Vagina (tissue), 2 donors: ENCODE measurements at places on chromosomes 11 and 22.

- DNase-seq: no peak
Observed at GRCh38 chr11:65639623-65640482, 2.0 kb downstream of the SIPA1 start.

GRCh38 chr22:50403701-50404101 lies 60.6 kb downstream of the PPP6R2 start:
- no peak for DNase-seq

DNA sequence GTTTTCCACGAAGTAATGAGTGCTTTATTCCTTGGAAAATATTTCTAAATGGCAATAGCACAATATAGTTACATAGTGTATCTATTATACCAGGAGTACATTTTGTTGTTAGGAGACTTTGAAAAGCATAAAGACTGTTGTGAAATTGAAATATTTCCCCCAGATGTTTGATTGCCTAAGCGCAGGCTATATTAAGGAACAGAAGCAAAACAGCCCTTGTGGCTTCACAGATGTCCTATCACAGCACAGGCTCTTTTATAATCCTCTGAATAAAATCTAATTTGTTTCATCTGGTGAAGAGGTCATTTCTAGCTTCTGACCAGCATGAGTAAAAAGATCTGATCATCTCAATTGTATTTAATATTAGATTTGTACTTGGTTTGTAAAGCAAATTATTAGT lies 48.2 kb downstream of the BSX start:
- no peak for DNase-seq

GRCh38 chr11:56783448-56784041 lies 35.0 kb upstream of the OR9G4 start:
- DNase-seq: no peak

DNA sequence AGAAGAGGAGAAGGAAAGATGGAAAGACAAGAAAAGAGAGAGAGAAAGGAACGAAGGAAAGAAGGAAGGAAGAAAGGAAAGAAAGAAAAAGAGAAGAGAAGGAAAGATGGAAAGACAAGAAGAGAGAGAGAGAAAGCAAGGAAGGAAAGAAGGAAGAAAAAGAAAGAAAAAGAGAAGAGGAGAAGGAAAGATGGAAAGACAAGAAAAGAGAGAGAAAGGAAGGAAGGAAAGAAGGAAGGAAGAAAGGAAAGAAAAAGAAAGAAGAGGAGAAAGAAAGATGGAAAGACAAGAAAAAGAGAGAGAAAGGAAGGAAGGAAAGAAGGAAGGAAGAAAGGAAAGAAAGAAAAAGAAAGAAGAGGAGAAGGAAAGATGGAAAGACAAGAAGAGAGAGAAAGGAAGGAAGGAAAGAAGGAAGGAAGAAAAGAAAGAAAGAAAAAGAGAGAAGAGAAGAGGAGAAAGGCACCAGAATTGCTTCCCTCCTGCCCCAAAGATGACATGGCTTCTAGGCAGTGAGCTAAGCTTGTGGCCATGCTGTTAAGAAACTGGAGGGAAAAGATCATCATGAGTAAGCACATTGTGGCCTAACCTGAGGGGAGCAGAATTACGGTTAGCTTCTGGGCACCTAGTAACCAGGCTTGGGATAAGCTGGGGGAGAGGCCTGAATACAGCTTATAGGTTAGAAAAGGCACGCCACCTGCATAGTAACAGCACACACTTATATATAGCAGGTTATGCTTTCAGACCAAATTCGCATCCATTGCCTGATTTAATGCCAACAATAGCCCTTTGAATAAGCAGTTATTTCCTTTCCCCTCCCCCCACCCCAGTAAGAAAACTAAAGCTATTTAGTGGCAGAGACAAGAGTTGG lies 2.3 kb upstream of the ST3GAL4 start:
- no peak for DNase-seq

DNA sequence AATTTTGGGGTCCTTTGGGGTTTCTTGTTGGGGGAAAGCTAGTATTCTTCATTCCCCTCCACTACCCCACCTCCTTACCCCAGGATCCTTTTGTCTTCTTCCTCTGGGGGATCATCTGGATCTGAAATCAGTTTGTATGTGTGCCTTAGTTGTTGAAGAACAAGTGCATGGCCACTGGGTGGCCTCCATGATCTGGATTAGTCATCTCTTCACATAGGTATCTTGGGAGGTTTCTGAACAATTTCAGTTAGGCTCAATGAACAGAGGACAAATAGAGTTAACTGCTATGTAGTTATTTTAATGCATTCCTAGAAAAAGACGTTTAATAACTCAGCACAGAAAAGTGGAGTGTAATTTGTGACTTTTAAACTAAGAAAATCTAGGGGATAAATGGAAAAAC lies 7.1 kb upstream of the VWA5A start:
- no peak for DNase-seq

- DNase-seq: no peak
Observed at GRCh38 chr22:35021161-35021560, 44.8 kb upstream of the ISX start.

- no peak for DNase-seq
Observed at GRCh38 chr11:75931124-75931523, 116.1 kb downstream of the UVRAG start.

DNA sequence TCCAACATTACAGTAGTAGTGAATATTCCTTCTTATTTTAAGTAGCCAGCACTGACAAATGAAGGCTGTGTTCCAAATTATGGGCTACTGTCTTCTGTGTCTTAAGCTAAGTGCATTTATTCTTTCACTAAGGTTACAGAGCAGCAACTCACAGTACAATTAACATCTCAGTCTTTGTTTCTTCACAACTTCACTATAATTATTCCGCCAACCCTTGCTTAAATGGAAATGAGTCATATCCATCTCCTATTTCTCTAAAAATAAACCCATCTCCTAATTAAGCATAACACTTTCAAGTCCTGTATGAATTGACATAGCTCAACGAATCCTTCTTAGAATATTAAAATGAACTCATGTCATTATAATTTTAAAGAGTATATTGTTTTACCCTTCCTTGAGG lies 6.7 kb downstream of the ETS1 start:
- DNase-seq: no peak

GRCh38 chr11:46894961-46895360 lies 23.4 kb downstream of the LRP4 start:
- DNase-seq: no peak

DNA sequence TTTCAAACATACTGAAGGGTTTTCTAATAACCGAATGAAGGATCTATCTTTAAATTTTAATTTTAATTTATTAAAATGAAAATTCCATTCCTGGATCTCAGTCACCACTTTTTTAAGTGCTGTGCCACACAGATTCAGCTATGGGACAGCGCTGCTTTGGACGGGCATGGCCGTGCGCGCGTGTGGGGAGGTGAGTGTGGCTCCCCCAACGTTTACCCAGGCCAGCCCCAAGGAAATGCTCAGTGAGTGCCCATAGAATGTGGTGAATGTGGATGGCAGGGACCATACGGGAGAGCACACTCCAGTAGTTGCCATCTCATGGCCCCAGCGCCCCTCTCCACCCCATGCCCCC lies 88.0 kb upstream of the KCNQ1OT1 start:
- DNase-seq: no peak

DNA sequence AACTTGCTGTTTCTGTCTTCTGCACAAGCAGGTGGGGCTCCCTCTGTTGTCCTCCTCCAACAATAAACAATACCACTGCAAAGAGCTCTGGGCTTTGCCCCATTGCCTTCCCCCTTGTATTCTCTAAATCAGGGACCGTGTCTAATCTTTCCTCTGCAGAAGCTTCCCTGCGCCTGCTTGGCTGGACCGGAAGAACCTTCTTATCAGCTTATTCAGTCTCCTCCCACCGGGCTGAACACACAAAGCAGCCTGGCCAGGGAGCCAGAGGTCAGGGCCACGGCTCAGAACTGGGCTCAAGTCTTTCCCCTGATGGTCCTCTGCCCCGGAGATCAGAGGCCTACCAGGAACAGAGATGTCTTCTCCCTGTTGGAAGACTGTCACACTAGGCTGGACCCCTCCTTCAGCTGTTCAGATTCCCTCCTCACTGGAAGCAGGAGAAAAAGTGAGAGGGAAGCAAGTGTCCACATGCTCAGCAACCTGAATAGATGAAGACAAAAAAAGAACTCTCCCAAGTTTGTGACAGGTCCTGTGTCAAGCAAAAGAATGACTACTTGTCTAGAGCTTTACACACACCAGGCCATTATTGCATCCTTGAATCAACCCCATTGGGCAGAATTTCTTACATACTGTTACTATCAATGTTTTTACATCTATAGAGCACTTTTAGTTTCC lies 63.7 kb downstream of the RAB30 start:
- DNase-seq: no peak
